ENCODE measurements at places on chromosomes 3 and 15.

GRCh38 chr15:69533522-69533921 is 80.9 kb downstream of the RPLP1 start:
- no peak for DNase-seq

GRCh38 chr3:108250626-108251025 is 28.4 kb upstream of the IFT57 start:
- no peak for DNase-seq

DNA sequence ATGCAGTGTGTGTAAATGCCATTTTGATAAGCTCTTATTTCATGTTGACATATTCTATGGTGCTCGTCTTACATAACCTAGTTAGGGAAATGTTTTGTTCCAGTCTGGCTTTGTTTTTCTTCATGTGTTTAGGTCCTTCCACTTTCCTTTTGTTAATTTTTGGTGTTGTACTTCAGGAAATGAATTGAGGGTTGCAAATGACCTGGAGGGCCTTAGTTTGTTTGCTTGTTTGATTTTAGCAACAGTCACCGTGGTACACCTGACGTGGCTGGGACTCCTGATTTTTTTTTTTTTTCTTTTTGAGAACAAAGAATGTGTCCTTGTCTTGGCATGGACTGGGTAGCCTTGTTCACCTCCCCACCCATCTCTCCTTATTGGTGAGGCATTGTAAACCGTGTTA is 114.8 kb downstream of the IGF1R start:
- no peak for DNase-seq

DNA sequence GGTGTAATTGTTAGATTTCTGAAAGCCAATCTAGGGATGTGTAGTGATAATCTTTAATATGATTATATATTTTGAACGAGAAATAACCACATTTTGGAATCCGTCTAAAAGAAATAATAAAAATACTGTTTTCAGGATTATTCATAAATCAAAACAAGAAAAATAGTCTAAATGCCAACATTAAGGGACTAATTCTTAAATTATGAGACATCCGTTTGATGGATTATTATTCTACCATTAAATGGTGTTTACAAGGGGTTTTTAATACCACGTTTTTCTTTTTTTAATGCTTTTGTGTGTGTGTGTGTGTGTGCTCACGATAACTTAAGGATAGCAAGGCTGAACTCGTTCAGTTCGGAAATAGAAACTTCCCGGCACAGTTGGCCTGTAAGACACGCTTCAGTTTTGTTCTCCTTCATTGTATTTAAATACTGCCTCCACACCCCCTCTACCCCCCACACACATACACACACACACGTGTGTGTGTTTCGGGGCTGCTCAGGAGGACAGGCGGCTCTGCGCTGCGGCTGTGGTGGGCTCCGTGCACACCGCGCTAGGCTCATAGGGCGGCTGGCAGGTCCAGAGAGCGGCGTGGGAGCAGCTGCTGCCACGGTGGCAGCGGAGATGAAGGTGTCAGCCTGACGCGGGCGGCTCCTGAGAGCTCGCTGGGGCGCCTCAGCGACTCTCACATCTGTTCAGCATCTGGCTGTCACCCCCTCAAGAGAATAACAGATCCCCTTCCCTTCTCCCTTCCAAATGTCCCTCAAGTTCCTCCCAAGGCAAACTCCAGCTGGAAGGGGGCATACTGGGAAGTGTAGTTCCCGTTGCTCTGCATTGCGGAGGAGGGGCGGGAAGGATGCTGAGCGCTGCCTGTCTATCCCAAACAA is 23.0 kb upstream of the ANP32A start:
- DNase-seq, result no peak

GRCh38 chr15:69486481-69487110 is 34.0 kb downstream of the RPLP1 start:
- DNase-seq, result no peak

- no peak for DNase-seq
These were observed 21.7 kb downstream of the FBLN2 start for GRCh38 chr3:13570391-13571194.

GRCh38 chr3:46853441-46854415 is 9.5 kb downstream of the MYL3 start:
- DNase-seq, result no peak

DNA sequence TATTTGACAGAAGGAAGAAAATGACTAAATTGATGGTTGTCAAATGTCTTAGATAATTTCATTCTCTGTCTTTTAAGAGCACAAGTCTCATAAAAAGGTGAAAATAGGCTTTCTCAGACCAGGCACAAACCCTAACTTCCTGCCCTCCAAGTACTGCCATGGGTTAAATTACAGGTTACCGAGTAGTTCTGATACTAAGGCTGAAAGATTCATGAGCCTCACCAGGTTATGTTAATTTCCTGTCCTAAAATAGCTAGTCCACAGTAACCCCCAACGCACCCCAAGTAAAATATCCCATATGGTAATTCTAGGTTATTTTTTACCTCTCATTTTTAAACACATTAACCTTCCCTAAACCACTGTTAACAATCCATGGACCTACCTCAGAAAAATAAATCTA is 42.0 kb downstream of the GSK3B start:
- no peak for DNase-seq

- no peak for DNase-seq
These were observed 12.2 kb upstream of the VIPR1 start for GRCh38 chr3:42490243-42490642.

GRCh38 chr15:97504031-97504792 is 456.3 kb upstream of the ARRDC4 start:
- no peak for DNase-seq

GRCh38 chr3:120831066-120831465 is 76.9 kb upstream of the STXBP5L start:
- no peak for DNase-seq

- no peak for DNase-seq
These were observed 326.9 kb downstream of the CNTN3 start for GRCh38 chr3:74287557-74287956.

Measured in stimulated activated CD4-positive, alpha-beta T cell treated with anti-CD3 and anti-CD28 coated beads, Interleukin-1b, Interleukin-23, amount 100 ng/mL, for 1 hour (primary cell).